ENCODE measurements at places on chromosomes 11 and 22.

DNA sequence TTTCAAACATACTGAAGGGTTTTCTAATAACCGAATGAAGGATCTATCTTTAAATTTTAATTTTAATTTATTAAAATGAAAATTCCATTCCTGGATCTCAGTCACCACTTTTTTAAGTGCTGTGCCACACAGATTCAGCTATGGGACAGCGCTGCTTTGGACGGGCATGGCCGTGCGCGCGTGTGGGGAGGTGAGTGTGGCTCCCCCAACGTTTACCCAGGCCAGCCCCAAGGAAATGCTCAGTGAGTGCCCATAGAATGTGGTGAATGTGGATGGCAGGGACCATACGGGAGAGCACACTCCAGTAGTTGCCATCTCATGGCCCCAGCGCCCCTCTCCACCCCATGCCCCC lies 88.0 kb upstream of the KCNQ1OT1 start:
- DNase-seq = no peak

- peak; percentile 46 for DNase-seq
These were observed 12.7 kb upstream of the IL2RB start for GRCh38 chr22:37162221-37163095.

DNA sequence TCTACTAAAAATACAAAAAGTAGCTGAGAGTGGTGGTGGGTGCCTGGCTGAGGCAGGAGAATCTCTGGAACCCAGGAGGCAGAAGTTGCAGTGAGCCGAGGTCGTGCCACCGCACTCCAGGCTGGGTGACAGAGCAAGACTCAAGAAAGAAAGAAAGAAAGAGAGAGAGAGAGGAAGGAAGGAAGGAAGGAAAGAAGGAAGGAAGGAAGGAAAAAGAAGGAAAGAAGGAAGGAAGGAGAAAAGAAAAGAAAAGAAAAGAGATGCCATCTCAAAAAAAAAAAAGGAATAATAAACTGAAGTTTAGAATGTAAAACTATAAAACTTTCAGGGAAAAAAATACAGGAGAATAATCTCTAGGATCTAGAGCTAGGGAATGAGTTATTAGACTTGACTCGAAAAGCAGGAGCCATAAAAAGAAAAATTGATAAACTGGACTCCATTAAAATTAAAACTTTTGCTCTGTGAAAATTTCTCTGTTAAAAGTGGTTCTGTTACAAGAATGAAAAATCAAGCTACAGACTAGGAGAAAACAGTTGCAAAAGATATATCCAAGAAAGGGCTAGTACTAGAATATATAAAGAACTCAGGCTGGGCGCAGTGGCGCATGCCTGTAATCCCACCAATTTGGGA lies 13.4 kb upstream of the SEPTIN5 start:
- DNase-seq = no peak

DNA sequence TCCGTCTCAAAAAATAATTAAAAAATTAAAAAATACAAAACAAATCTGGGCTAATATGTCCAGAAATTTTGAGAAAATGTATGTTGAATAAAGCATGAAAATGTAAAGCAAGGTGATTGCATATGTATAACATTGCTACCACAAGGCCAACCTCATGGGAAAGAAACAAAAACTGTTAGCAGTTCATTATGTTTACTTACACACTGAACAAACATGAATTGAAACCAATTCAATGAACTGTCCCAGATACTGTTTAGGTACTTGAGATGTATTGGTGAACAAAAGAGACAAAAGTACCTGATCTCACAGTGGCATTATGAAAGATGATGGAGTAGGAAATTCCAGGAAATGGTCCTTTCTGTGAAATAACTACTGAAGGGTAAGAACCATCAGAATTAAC lies 43.8 kb upstream of the IGLL5 start:
- no peak for DNase-seq

GRCh38 chr11:12543596-12544415 lies 130.4 kb upstream of the TEAD1 start:
- no peak for DNase-seq

GRCh38 chr22:50318356-50318697 lies 8.5 kb downstream of the DENND6B start:
- no peak for DNase-seq

DNA sequence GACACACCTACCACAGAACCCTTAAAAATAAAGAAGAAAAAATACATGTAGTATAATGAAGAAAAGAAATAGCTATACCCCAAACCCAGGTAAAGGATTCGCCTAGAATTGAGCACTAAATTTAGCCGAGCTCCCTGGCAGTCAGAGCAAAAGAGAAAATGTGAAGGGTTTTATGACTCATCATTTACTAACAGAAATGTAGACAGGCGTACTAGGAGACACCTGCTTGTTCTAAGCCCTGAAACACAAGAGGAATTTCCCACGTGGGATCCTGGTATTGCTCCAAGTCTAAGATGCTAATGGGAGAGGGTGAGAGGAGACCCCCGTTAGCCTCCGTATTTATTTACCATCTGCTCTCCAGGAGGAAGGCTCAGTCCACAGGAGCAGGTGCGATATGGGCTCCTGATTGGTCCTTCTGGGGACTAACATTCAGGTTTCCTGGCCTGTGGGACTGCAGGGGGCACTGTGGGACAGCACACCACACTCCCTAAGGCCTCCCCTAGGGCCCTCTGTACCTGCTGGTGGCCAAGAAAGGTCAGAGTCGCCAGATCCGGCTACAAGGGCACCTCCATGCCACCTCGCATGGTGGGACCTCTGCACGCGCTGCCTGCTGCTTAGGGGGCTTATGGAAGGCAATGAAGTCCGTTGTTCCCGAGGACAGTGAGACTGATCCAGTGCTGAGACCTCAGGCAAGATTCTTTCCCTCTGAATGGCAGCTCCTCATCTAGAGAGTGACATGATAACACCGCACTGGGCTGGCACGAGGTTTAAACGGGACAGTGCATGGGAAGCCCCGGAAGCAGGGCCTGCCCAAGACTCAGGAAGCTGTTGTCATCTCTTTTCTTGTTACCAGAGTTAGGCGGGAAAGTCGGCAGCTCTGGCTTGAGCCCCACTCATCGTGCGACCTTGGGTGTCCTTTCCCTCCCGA lies 25.8 kb downstream of the KCNC1 start:
- no peak for DNase-seq

- DNase-seq = no peak
These were observed 38.5 kb downstream of the RIBC2 start for GRCh38 chr22:45451972-45452371.

GRCh38 chr11:121591405-121592033 lies 138.8 kb upstream of the SORL1-AS1 start:
- DNase-seq = peak; percentile 16

GRCh38 chr11:15629690-15630321 lies 515.1 kb downstream of the INSC start:
- no peak for DNase-seq

DNA sequence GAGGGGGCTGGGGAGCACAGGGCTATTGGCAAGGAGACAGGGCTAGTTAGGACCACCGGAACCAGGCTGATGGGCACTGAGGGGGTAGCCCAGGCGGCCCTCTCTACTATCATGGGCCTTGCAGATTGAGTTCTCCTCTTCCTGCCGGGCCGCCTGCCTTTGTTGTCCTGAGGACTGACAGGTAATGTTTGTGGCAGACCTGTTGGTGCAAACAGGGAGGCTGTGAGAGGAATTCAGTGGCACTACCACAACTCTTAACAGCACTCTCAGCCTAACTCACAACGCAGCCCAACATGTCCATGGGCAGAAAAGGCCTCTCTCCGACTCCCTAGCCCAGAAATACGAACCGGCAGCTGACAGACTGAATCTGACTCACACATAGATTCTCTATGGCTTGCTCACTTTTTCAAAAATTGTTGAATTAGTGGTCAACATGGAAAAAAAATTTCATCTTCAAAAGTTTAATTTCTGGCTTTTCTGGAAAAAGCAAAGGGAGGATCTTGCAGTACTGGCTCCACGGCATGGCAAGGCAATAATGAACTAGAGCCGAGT lies 11.4 kb downstream of the KCNJ5 start:
- no peak for DNase-seq

GRCh38 chr11:62560566-62561103 lies 13.1 kb downstream of the EEF1G start:
- DNase-seq = peak; percentile 72

DNA sequence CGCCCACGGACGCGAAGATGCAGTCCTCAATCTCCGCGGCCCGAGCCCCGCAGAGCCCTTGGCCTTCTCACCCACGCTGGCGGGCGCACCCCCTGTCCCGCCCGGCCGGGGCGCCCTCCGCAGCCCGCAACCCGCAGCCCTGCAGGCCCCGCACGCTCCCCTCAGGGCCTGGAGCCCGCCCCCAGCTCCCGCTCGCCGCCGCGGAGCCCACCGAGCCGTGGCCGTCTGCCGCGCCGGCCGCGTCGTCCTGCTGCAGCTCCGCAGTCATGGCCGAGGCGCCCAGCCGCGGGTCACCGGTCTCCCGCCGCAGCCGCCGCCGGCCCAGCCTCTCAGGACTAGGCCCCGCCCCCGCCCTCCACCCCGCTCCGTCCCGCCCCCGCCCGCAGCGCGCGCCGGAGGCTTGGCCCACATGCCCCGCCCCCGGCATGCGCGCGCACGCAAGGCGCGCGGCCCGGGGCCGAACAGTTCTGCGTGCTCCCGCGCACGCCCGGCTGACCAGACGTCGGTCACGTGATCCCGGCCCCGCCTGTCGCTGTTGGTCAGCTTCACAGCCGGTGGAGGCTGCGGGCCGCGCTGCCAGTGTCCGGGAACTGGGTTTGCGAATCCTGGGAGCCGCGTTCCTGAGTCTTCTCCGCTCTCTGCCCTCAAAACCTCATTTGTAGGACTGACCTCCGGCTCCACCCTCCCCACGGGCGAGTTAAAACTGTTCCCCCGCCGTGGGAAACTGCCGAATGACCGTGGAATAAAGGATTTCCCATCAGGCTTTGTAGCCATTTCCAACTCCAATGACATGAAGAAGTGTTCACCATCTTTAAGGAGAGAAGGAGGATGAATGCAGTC lies at the start of gene USP28:
TSS of gene USP28 (minus strand) at position 339 of the 840 bp plus-strand sequence. CDS start at position 268, 71 bp downstream.
- peak; percentile 46 for DNase-seq

GRCh38 chr11:12174477-12175143 lies 64.2 kb downstream of the MICAL2 start:
- no peak for DNase-seq

GRCh38 chr22:22026157-22026831 lies 43.7 kb upstream of the TOP3B start:
- no peak for DNase-seq

DNA sequence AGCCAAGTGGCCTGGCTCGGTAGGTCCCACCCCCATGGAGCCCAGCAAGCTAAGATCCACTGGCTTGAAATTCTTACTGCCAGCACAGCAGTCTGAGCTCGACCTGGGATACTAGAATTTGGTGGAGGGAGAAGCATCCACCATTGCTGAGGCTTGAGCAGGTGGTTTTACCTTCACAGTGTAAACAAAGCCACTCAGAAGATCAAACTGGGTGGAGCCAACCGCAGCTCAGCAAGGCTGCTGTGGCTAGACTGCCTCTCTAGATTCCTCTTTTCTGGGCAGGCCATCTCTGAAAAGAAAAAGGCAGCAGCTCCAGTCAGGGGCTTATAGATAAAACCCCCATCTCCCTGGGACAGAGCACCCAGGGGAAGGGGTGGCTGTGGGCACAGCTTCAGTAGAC lies 22.3 kb upstream of the OR5B21 start:
- DNase-seq = no peak

GRCh38 chr11:95563173-95563572 lies 226.4 kb downstream of the FAM76B start:
- DNase-seq = no peak

GRCh38 chr11:133239575-133239974 lies 292.7 kb downstream of the OPCML start:
- DNase-seq = no peak

DNA sequence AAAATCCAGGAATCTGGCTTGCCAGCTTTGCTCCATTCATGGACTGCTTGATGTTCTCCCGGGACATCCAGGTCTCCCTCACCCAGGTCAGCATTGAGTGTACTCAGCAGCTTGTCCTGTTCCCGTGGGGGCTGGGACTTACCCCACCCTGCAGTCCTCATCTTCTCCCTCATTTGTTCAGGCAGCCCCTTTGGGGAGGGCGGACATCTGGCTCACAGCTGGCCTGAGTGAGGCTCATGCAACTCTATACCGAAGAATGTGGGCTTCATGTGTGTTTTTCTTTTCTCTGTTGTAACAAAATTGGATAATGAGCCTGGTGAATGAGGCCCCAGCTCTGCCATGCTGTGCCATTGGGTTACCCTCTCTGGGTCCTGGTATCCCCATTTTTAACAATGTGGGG lies 227.7 kb upstream of the TENM4 start:
- no peak for DNase-seq

- no peak for DNase-seq
These were observed 38.2 kb upstream of the UBASH3B start for GRCh38 chr11:122617297-122617696.

- no peak for DNase-seq
These were observed 99.1 kb downstream of the XRRA1 start for GRCh38 chr11:74849525-74850391.

DNA sequence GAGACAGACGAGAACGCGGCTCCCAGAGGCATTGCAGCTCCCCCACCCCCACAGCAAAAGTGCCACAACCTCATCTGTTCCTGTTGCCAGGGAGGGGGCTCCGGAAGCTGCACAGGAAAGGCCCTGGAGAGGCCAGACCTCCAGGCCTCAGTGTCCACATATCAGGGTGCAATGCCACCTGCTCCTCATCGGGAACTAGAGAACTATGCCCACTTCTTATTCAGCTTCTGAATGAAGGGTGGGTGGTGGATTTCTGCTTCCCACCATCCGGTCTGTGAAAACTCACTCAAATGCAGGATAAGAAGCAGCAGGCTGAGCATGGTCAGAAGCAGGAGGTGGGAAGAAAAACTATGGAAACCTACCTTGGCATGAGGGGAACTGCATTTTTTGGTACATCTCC lies 105.9 kb downstream of the MED15 start:
- DNase-seq = no peak

DNA sequence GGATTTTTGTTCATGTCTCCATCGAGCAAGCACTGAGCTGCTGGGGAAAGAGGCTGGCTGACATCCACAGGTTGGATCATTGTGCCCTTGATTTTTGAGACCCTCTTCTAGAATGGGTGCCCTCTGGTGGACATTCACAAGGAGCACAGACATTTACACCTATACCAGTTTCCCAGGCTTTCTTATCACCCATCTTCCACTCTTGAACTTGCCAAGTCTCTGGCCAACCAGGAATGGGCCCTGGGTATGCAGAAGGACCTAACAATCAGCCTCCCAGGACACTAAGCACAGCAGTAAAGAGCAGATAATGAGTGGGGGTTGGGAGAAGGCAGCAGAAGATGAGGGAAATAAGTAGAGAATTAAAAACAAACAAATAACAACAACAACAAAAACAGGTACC lies 5.7 kb upstream of the INTS4 start:
- DNase-seq = no peak

- no peak for DNase-seq
These were observed 16.3 kb upstream of the CABP2 start for GRCh38 chr11:67539550-67539949.
